ENCODE measurements at places on chromosomes 3 and 15.
A peak's percentile ranks its signal among the peaks of the same experiment; 100 is the strongest.

GRCh38 chr3:197750858-197751737 is 1.4 kb downstream of the FYTTD1 start:
- DNase-seq, result peak; percentile 32

DNA sequence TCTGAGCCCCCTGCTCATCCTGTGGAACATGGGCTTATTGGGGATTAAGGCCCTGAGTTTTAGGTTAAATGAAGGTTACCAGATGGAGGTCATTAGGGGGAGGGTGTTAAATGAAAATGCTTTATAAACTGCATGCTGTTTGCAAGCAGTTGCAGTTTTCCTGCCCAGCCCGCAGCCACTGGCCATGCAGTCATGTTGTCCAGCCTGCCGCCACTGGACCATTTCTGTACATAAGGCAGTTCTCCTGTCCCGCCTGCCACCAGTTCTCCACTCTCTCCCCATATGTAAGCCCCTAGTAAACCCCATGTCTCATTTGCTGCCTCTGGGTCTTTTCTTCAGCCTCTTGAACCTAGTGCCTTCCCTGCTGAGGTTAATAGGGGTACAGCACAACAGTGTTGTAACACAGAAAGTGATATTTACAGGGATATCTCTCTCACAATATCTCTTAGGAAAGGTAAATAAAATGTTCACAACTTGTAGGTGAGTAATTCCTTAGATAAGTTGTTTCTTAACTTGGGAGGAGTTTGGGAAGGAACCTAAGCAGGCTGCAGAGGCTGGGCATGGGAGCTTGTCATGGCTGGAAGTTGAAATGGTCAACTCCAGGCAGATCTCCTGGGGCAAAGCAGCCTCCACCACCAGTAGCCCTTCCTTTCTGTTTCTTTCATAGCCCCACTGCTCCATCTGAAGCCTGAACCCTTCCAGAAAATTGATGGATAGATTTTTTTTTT is 148.2 kb downstream of the CMSS1 start:
- DNase-seq, result no peak

DNA sequence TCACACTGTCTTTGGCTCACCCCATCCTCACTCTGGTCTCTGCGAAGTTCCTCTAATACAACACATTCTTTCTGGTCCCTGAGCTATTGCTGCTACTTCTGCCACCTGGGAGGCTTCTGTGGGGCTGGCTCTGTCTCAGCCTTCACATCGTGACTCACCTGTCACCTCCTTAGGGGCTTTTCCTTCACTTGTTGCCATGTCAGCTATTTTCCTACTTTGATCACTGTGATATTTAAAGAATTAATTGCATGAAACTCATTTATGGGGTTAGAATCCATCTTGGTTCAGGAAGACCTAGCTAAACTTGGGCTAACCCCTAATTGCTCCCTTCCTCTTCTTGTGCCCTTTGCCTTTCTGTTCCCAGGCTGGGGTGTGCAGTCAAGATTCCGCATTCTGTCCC is 346.9 kb downstream of the WDR72 start:
- DNase-seq, result no peak

GRCh38 chr3:123419181-123419849 is 29.6 kb downstream of the ADCY5 start:
- no peak for DNase-seq

GRCh38 chr3:167855306-167855705 is 119.8 kb downstream of the SERPINI1 start:
- DNase-seq, result no peak

GRCh38 chr3:159904455-159904854 is 84.2 kb upstream of the IL12A start:
- no peak for DNase-seq

GRCh38 chr3:193240850-193241706 is at the start of gene PLAAT1:
Gene PLAAT1 (plus strand): TSS chr3:193241222. CDS start chr3:193255651, 14,429 bp downstream.
- peak; percentile 58 for DNase-seq

DNA sequence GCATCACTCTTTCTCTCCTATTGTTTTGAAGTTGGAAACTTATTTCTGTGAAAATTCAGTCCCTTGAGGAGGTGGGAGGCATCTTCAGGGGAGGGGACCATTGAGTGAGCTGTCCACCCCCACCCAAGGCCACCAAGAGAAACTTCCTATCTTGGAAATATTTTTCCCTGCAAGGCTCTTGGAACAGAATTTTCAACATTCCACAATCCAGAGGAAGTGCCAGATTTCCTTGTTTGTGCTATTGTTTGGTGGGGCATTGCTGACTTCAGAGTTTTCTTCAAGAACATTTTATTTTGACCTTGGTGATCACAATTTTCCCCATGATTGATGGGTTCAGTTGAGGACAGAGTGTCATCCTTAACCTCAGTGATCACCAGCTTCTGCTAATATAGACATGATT is 12.0 kb downstream of the DNASE1L3 start:
- no peak for DNase-seq

Measured in AG08396 (cell line).